ENCODE measurements at places on chromosomes 2 and 18. TPM values are rescaled to one million over a fixed set of nuclear protein-coding genes. Genes with fewer than 3 reads are reported as not detected.

The CACNB4 gene
- 2.1 TPM for total RNA-seq

The CD226 gene
- 0.33 TPM for total RNA-seq

The TANC1 gene
- total RNA-seq: 30.8 TPM

The UGT1A4 gene
- not detected for total RNA-seq

The FAM228A gene
- 0.99 TPM for total RNA-seq

The RNU2-63P gene
- total RNA-seq: 268 TPM

The PJVK gene
- 4.3 TPM for total RNA-seq

The MOGAT1 gene
- total RNA-seq: not detected

The CENPA gene
- total RNA-seq: 1.8 TPM

The TLX2 gene
- total RNA-seq: not detected

The BOK gene
- total RNA-seq: 42.4 TPM

The COBLL1 gene
- 5.1 TPM for total RNA-seq

The CAPN14 gene
- 0.17 TPM for total RNA-seq

The TRIM54 gene
- not detected for total RNA-seq

The G6PC2 gene
- total RNA-seq: not detected

The KLHL41 gene
- 3.8 TPM for total RNA-seq

The MDH1 gene
- total RNA-seq: 159 TPM

The ITGB6 gene
- total RNA-seq: not detected

The KCNJ13 gene
- not detected for total RNA-seq

The RGPD6 gene
- total RNA-seq: 22.6 TPM
